ENCODE measurements at places on chromosomes 1 and 21.

DNA sequence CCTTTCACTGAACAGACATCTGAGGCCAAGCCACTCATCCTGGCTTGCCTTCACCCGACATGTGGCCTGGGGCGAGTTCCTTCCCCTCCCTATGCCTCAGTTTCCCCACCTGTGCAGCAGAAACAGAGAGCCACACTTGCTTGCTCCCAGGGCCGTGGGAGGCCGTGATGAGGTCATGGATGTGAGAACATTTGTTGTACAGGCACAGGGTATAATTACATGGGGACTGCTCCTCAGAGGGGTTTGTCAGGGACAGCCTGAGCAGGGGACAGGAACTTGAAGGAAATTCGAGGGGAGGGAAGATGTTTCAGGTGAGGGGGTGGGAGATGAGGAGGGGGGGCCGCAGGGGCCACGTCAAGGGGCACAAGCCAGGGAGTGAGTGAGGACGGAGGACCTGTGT is 56.1 kb downstream of the ALPL start:
- H3K27ac ChIP-seq, result no peak overlapping the region
- H3K36me3 ChIP-seq, result no peaks in the 10 kb centered on the region
- DNase-seq, result no peak
- no peak overlapping the region for H3K4me3 ChIP-seq

- H3K4me1 ChIP-seq, result no peaks in the 10 kb centered on the region
- H3K36me3 ChIP-seq, result no peaks in the 10 kb centered on the region
- DNase-seq, result no peak
- no peaks in the 10 kb centered on the region for H3K27me3 ChIP-seq
- H3K27ac ChIP-seq, result no peak overlapping the region
These were observed 119.0 kb upstream of the DPT start for GRCh38 chr1:168848051-168848450.

DNA sequence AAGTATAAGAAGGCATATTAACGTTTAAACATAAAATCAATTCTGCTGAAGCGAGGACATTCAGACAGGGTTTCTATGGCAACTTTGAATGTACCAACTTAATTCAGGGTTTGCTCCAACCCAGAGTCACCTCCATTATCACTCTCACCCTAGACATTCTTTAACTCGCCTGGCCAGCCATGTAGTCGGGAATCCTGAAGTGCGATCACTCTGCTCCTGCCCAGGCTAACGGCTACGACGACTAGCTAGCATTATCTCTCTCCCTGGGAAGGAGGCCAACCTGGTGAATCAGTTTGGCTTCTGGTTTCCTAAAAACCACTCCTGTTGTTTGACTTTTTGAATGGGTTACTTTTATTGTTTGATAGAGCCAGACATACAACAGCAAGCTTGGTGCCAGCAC is 38.9 kb upstream of the ZBTB18 start:
- no peaks in the 10 kb centered on the region for H3K4me1 ChIP-seq
- DNase-seq, result no peak
- no peak overlapping the region for H3K4me3 ChIP-seq

- peaks cover 10% of the 10 kb centered on the region for H3K4me1 ChIP-seq
- no peak overlapping the region for H3K4me3 ChIP-seq
- no peaks in the 10 kb centered on the region for H3K27me3 ChIP-seq
These were observed 40.9 kb downstream of the MORN1 start for GRCh38 chr1:2350501-2350900.

DNA sequence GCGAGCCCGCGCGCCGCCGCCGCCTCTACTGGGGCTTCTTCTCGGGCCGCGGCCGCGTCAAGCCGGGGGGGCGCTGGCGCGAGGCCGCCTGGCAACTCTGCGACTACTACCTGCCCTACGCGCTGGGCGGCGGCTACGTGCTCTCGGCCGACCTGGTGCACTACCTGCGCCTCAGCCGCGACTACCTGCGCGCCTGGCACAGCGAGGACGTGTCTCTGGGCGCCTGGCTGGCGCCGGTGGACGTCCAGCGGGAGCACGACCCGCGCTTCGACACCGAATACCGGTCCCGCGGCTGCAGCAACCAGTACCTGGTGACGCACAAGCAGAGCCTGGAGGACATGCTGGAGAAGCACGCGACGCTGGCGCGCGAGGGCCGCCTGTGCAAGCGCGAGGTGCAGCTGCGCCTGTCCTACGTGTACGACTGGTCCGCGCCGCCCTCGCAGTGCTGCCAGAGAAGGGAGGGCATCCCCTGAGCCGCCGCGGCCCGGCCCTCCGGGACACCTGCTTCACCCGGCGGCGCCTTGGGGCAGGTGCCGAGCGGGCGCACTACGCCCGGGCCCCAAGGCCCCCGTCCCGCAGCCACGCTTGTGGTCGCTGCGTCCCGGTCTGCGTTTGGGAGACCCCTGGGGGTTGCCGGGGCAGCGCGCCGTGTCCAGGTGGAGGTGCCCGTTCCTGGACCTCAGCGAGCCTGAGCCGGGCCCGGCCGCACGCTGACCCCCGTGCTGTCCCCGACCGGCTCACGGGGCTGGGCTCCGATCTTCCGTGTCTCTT is 944 bp downstream of the B3GALT6 start:
- no peak overlapping the region for H3K27ac ChIP-seq
- DNase-seq, result no peak
- H3K27me3 ChIP-seq, result peaks cover 7% of the 10 kb centered on the region

DNA sequence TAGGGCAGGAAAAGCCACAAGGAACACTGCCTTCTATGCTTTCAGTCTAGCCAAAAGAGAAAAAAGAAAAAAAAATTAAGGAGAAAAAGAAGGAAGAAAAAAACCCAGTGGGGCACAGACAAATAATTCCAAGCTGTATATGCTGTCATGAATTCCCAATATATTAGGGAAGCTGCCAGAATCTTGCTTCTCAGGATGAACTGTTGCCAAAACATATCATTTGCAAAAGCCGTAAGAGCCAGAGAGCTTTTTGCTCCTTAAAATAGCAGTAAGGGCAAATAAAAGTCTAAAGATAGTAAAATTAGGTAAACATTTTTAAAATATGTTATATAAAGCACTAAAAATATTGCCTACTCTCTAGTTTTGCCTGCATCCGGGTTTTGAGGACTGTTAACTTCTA is 52.1 kb downstream of the PGM1 start:
- H3K27me3 ChIP-seq, result no peaks in the 10 kb centered on the region
- H3K4me1 ChIP-seq, result peaks cover 36% of the 10 kb centered on the region
- H3K4me3 ChIP-seq, result no peak overlapping the region
- H3K27ac ChIP-seq, result peak overlapping the region; percentile 71

DNA sequence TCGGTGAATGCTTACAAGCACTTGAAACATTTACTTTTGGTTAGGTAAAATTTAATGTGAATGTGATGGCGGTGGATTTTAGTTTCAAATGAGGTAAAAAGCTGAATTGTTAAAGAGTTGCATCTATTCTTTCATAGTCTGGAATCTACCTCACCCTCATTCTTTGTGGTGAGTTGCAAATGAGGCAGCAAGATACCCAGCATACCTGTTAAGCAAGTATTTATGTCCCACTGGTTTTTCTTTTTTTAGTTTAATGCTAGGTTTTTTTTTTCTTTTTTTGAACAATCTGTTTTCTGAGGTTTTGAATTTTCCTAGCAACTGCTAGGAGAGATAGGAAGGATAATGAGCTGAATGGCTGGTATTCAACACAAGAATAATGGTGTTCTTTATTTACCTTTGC is 127.9 kb upstream of the CACYBP start:
- DNase-seq, result no peak
- H3K27me3 ChIP-seq, result no peaks in the 10 kb centered on the region
- no peak overlapping the region for H3K4me3 ChIP-seq
- H3K27ac ChIP-seq, result no peak overlapping the region

- H3K27me3 ChIP-seq, result no peaks in the 10 kb centered on the region
- H3K36me3 ChIP-seq, result no peaks in the 10 kb centered on the region
- H3K4me3 ChIP-seq, result no peak overlapping the region
- H3K27ac ChIP-seq, result no peak overlapping the region
- no peak for DNase-seq
These were observed 47.2 kb downstream of the ADAMTS1 start for GRCh38 chr21:26797878-26798456.

GRCh38 chr1:160264795-160265307 is 2.5 kb upstream of the DCAF8 start:
- H3K36me3 ChIP-seq, result no peaks in the 10 kb centered on the region
- H3K27me3 ChIP-seq, result no peaks in the 10 kb centered on the region
- H3K4me1 ChIP-seq, result peaks cover 20% of the 10 kb centered on the region
- H3K27ac ChIP-seq, result no peak overlapping the region

- peak overlapping the region; percentile 93 for H3K27ac ChIP-seq
- H3K27me3 ChIP-seq, result no peaks in the 10 kb centered on the region
- peaks cover 49% of the 10 kb centered on the region for H3K4me1 ChIP-seq
- H3K4me3 ChIP-seq, result no peak overlapping the region
- peaks cover 3% of the 10 kb centered on the region for H3K36me3 ChIP-seq
These were observed 56.5 kb downstream of the AHDC1 start for GRCh38 chr1:27547220-27548116.

DNA sequence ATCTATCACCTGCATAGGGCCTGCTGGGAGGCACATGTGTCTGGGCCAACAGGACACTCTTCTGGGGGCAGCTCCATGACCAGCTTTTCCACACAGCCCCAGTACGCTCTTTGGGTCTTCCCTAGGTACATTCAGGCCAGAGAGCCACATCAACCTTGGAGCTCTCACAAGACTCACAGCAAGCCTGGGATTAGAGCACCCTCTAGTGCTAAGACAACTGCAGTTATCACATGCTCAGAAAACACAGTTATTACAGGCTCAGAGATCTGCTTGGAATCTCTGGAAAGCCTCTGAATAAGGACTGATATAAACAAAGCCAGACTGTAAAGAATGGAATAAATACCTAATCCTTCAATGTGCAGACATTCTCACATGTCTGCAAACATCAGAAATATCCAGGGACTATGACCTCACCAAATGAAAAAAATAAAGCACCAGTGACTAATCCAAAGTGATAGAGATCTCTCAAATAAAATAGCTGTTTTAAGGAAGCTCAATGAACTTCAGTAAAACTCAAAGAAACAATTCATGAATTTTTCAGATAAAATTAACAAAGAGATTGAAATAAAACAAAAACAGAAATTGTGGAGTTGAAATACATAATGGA is 563.9 kb upstream of the NR5A2 start:
- no peaks in the 10 kb centered on the region for H3K4me1 ChIP-seq
- H3K4me3 ChIP-seq, result no peak overlapping the region
- DNase-seq, result no peak
- H3K27ac ChIP-seq, result no peak overlapping the region
- no peaks in the 10 kb centered on the region for H3K36me3 ChIP-seq
- no peaks in the 10 kb centered on the region for H3K27me3 ChIP-seq

- DNase-seq, result no peak
- H3K27me3 ChIP-seq, result no peaks in the 10 kb centered on the region
- H3K4me1 ChIP-seq, result no peaks in the 10 kb centered on the region
- no peaks in the 10 kb centered on the region for H3K36me3 ChIP-seq
- no peak overlapping the region for H3K27ac ChIP-seq
These were observed 11.6 kb downstream of the ANGPTL3 start for GRCh38 chr1:62608905-62609304.

- H3K4me1 ChIP-seq, result no peaks in the 10 kb centered on the region
- DNase-seq, result no peak
- H3K27ac ChIP-seq, result no peak overlapping the region
- no peaks in the 10 kb centered on the region for H3K27me3 ChIP-seq
- no peaks in the 10 kb centered on the region for H3K36me3 ChIP-seq
These were observed 160.3 kb upstream of the ESRRG start for GRCh38 chr1:216883518-216883917.

- H3K4me1 ChIP-seq, result no peaks in the 10 kb centered on the region
- H3K4me3 ChIP-seq, result no peak overlapping the region
- no peaks in the 10 kb centered on the region for H3K36me3 ChIP-seq
- H3K27me3 ChIP-seq, result no peaks in the 10 kb centered on the region
- no peak for DNase-seq
These were observed 32.0 kb downstream of the RNF2 start for GRCh38 chr1:185077374-185077773.

DNA sequence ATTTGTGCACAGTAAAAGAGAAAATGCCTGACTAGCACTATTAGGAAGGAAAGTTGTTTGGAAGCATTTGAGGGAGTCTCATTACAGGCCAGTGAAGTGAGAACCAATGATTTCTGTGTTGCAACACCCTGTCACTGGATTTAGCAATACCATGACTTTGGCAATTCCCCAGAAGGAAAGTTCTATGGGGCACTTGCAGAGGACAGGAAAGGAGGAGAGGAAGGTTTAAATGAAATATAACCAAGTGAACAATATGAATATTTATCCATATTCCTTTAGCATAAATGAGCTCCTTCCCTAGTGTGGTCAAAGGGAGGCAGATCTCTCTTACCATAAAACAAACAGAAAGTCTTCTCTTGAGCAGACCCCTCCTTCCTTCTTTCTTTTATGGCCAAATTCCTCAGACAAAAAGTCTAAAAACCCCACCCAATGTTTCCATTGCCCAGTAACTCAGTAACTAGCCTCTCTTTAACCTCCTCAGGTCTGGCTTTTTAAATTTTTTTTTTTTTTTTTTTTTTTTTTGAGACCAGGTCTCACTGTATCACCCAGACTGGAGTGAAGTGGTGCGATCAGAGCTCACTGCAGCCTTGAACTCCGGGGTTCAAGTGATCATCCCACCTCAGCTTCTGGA is 5.5 kb downstream of the TLR5 start:
- no peaks in the 10 kb centered on the region for H3K36me3 ChIP-seq
- DNase-seq, result no peak
- no peak overlapping the region for H3K4me3 ChIP-seq
- H3K4me1 ChIP-seq, result peaks cover 36% of the 10 kb centered on the region
- H3K27me3 ChIP-seq, result no peaks in the 10 kb centered on the region
- H3K27ac ChIP-seq, result no peak overlapping the region

DNA sequence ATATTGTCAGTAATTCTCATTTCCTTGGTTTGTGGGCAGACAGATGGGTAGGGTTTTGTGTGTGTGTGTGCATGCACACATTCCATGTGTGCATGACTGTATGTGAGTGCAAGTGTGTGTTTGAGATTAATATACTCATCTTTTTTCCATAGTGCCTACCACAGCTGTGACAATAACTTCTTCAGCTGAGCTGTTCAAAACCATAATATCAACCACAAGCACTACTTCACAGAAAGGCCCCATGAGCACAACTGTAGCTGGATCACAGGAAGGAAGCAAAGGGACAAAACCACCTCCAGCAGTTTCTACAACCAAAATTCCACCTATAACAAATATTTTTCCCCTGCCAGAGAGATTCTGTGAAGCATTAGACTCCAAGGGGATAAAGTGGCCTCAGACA is 149.3 kb downstream of the ADGRL2 start:
- DNase-seq, result no peak
- no peak overlapping the region for H3K4me3 ChIP-seq
- H3K36me3 ChIP-seq, result peaks cover 30% of the 10 kb centered on the region
